Astrocyte of the spinal cord (primary cell): ENCODE measurements at places on chromosomes 3 and 15.

DNA sequence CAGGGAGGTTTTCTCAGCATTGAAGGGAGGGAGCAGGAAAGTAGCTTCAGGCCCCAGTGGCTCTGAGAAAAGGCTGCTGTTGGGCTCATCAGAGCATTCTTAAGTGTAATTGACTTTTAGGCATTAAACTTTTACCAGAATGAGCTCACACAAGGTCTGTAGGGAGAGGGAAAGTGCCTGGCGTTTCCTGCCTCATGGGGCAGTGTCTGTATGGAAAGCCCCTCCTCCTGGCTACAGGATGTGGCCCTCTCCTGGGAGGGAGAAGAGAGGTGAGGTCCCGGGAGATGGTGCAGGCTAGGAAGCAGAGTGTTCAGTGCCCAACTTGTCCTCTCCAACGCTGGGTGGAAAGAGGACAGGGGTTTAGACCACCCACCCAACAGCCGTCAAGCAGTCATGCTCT is 21.3 kb upstream of the SCN10A start:
- no peak for DNase-seq

GRCh38 chr3:13607821-13608597 is 59.1 kb downstream of the FBLN2 start:
- DNase-seq, result no peak

DNA sequence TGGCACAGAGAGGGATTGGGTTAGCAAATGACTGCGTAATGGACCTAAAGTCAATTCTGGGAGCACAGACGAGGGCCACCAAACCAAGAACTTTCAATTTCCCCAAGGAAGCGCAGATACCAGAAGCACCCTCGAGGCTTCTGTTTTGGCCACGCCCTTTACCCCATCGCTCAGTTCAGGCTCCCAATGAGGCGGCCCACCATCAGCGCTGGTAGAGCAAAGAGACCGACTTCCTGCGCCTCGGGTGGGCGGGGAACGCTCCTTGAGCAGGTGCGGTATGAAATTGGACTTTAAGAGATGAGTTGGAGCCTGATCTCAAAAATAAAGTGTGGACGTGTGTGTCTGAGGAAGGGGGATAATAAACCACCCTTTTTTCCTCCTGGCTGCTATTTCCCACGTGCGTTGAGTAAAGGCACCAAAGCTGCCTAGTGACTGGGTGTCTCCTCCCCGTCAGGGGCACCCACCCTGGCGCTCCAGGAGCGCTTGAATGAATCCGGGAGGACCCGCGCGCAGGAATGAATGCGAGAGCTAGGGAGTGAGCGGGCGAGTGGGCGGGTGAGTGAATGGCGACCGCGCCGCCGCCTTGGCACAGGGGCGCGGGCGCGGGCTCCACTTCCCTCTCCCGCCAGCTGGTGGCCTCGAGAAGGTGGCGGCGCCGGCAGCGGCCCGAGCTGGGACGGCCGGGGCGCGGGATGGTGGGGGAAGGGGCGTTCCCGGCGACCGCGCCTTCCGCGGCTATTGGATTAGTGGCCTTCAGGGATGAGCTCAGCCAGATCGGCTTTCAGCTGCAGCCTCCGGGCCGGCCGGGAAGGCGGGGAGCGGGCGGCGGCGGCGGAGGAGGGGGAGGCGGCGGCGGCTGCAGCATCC is at the start of gene SPSB4:
SPSB4 (plus strand) TSS at position 772 of the 867 bp plus-strand sequence. CDS start 14,758 bp downstream, outside the sequence.
- DNase-seq, result peak; percentile 45

DNA sequence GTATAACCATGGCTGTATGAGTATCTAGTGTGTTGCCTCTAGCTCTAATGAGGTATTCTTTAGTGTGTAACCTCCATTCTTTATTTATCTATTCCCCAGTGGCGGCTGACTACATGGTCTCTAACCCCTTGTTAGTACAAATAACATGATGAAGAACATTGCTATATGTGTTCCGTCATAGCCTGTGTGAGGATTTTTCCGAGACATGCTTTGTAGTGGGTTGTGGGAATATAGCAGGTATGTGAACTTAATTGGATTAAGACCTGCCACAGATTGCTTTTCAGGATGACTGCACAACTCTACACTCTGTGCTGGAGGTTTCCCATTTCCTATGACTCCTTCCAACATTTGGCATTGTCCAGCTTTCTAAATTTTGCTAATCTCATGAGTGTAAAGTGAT is 563.4 kb downstream of the ROBO1 start:
- no peak for DNase-seq

GRCh38 chr15:33871980-33872379 is 96.3 kb upstream of the CHRM5 start:
- no peak for DNase-seq

DNA sequence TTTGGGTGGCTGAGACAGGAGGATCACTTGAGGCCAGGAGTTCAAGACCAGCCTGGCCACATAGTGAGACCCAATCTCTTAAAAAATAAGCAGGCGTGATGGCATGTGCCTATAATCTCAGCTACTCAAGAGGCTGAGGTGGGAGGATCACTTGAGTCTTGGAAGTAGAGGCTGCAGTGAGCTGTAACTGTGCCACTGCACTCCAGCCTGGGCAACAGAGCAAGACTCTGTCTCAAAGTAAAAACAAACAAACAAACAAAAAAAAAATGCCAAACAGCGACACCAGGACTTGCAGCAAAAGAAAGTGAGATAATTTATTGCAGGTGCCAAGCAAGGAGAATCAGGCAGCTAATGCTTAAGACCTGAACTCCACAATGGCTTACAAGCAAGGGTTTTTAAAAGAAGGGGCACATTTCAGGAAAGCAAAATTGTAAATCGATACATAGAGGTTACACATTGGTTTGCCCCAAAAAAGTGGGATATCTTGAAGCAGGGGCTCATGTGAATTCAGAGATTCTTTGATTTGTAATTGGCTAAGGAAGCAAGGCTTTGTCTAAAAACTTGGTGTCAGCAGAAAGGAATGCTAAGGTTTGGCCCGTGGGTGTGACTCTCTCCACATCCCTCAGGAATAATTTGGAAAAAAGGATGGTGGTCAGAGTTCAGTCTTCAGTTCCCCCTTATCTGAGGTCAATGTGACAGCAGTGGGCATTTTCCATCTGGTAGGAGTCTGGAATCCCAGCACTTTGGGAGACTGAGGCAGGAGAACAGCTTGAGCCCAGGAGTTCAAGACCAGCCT is 5.2 kb upstream of the MPI start:
- no peak for DNase-seq
